ENCODE measurements at places on chromosomes 16 and 17.

DNA sequence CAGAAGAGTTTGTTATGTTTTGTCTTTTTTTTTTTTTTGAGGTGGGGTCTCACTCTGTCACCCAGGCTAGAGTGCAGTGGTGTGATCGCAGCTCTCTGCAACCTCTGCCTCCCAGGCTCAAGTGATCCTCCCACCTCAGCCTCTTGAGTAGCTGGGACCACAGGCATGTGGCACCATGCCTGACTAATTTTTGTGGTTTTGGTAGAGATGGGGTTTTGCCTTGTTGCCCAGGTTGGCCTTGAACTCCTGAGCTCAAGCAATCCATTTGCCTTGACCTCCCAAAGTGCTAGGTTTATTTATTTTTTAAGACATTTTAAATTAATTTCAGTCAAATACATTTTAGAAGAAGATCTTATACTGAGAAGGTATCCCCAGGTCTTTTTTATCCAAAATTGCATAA is 366.7 kb downstream of the KCNJ2 start:
- no peak for DNase-seq

GRCh38 chr17:44177640-44178039 is 7.1 kb downstream of the ASB16 start:
- DNase-seq: no peak

DNA sequence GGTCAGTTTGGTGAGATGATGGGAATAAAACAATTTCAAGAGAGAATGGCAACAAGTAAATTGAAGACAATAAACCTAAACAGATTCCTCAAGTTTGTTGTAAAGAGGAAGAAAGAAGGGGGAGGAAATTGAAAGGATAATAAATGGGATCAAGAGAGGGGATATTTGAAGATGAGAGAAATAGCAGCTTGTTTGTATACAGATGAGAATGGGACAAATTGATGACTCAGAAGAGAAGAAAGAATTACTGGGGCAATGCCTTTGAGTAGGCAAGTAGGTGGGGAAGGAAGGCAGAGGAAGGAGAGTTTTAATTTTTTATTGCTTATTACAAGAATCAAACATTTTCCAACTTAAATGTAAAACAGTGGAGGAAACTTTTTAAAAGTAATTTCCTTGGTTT is 98.3 kb downstream of the CHD9 start:
- DNase-seq: no peak

GRCh38 chr16:25006504-25007056 is 8.6 kb downstream of the ARHGAP17 start:
- DNase-seq: peak; percentile 21

GRCh38 chr16:81601601-81602255 is 157.1 kb downstream of the CMIP start:
- DNase-seq: peak; percentile 75

GRCh38 chr16:87602821-87603683 is 744 bp downstream of the JPH3 start:
- peak; percentile 64 for DNase-seq

DNA sequence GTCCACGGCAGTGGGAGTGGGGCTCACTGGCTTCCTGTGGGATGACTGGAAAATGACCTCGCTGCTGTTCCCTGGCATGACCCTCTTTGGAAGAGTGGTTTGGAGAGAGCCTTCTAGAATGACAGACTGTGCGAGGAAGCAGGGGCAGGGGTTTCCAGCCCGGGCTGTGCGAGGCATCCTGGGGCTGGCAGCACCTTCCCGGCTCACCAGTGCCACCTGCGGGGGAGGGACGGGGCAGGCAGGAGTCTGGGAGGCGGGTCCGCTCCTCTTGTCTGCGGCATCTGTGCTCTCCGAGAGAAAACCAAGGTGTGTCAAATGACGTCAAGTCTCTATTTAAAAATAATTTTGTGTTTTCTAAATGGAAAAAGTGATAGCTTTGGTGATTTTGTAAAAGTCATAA is 7.8 kb upstream of the RNF213 start:
- peak; percentile 50 for DNase-seq

DNA sequence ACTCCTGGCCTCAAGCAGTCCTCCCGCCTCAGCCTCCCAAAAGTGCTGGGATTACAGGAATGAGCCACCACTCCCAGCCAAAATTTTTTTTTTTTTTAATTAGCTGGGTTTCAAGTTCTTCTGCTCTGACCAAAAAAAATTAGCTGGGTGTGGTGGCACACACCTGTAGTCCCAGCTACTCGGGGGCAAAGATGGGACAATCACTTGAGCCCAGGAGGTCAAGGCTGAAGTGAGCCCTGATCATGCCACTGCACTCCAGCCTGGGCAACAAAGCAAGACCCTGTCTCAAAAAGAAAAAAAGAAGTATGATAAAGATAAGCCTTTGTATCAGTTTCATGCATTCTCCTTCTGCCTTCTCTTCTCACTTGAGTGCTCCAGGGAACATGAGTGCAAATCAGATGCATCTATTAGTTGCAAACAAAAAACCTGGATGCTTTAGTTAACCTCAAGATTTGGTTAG is 1.9 kb downstream of the NQO1 start:
- DNase-seq: no peak

DNA sequence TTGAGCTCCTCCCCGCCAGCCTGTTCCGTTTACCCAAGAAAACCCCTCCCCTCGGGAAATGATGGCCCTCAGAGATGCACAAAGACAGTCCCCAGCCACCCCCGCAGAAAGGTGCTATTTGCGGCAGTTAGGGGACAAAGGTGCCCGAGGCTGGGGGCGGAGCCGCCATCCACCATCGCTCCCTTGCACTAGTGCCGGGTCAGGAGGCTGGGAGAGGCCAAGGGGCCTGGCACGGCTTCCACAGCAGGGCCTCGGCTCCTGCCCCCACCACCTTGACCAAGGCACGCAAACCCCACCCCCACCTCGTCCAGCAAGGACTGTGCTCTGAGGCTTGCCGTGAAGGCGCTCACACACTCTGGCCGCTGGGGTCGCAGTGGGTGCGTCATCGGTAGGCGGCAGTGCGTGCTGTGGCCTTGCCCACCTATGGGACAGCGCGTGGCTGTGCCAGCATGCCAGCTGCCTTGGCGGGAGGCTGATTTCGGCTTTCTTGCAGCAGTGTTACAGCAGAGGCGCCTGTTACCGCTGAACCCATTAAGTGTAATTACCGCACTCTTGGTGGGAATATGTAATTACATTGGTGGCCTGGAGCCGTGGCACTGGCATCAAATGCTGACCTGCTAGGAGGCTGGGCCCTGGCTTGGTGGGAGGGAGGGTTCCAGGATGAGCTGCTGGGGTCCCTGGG is 31.8 kb downstream of the TPSG1 start:
- DNase-seq: peak; percentile 44

- no peak for DNase-seq
These were observed 30.5 kb downstream of the CDH1 start for GRCh38 chr16:68767581-68767980.

DNA sequence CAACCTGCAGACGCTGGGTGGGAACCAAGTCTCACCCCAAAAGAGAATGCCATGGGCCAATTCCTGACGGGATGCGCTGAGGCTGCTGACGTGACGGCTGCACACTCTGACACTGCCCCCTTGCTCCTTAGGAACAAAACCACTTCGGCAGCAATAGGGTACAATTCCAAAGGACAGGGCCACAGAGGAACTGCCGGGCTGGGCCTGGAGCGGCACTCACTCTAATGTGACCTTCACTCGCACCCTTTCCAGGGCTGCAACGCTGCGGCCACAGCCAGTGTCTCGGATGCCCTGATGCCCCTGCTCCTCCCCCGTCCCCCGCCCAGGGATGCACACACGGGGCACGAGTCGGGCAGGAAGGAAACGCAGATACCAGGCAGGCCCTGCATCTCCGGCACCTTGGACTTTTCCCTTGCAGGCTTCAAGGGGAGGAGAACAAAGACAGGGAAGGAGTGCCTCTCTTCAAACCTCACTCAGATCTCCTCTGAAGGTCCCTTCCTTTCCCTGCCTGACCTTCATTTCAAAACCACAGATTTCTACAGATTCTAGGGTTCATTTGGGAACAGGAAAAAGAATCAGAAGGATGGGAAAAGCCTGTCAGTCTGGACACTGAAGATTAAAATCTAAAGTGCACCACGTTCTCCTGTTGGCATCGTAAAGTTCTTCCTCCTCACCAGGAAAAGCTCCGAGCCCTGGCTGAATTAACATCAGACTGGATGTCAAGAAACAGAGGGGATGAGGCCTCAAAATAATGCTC is 2.3 kb downstream of the PITPNA start:
- no peak for DNase-seq

DNA sequence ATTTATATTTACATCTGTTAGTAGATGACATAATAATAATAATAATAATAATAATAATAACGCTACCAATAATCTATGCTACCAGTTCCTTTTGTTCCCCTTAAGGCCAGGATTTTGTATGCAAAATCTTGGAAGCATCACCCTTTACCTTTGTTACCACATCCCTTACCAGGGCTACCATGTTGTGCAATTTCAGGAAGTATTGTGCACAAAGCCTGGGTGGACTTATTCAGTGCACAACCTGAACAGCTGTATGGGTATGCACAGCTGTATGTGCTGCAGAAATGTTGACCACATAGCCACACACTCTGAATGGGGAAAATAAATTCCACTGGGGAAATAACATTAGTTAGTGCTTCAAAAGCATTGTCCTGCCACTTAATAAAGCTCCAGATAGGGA is 19.9 kb upstream of the CALB2 start:
- DNase-seq: no peak

DNA sequence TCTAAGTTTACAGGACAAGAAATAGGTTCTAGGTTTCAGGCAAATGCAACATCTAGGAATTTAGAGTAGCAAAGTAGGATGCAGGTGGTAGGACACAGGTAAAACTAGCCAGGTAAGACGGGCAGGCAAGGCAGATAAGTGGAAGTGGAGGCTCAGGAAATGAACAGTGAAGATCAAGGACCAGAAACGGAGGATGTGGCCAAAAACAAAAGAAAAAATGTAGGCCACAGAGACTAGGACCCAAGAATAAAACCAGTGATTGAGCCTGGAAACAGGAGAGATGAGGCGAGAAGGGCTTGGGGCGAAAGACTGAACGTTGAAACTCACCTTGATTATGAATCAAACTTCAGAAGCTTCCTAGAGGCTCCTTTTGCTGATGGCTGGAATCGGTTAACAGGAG is 24.0 kb downstream of the CPSF4L start:
- no peak for DNase-seq

DNA sequence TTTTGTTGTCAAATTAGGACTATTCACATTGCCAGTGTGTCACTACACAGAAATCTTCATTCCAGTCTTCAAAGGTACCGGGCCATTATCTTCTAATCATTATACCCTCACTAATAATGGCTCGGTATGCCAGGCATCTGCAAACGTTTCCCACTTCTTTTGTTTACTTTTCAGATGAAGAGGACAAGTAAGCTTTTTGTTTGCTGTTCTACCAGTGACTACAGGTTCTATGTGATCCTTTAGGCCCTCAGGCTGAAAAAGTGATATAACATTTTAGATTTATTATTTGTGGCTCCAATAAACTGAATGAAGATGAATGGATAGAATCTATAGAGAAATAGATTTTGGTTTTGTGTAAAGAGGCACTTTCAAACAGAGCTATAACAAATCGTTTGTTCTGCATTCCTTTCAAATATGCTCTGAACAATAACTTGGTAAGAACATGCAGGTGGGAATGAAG is 403 bp upstream of the KRTAP3-1 start:
- DNase-seq: no peak

- no peak for DNase-seq
These were observed 66.3 kb downstream of the MPRIP start for GRCh38 chr17:17108451-17109049.

DNA sequence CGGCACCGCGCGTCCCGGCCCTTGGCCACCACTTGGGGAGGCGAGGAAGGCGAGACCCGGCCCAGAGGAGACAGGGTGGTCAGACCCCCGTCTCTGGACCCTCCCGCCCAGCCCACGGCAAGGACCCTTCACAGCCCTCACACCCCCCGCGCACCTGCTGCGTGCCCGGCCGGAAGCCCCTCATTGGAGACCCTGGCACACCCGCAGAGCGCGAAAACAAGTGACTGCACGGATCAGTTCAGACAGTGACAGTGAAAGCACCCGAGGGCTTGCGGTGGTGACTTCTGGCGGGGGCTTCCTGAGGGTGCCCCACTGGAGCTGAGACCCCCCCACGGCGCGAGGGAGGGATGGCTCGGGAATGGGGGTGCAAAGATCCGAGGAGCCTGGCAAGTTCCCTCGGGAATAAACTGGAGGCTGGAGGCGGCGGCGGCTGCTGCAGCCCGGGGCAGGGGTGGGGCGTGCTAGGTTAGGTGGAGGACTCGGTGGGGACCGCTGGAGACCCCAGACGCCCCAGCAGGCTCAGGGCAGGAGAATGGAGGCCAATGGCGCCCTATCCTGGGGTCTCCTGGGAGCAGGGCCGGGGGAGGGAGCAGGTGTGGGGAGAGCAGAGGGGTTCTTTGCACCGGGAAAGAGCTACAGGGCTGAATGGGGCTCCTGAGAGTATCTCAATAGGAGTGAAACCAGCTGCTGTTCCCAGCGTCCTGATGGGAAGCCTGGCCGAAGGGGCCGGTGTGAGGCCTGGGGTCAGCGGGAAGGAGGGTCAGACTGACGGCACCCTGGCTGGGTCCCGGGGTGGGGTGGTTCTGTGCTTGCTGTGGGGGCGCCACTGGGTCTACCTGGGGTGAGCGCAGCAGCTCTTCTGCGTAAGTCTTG is 824 bp upstream of the FBXL16 start:
- DNase-seq: peak; percentile 70

DNA sequence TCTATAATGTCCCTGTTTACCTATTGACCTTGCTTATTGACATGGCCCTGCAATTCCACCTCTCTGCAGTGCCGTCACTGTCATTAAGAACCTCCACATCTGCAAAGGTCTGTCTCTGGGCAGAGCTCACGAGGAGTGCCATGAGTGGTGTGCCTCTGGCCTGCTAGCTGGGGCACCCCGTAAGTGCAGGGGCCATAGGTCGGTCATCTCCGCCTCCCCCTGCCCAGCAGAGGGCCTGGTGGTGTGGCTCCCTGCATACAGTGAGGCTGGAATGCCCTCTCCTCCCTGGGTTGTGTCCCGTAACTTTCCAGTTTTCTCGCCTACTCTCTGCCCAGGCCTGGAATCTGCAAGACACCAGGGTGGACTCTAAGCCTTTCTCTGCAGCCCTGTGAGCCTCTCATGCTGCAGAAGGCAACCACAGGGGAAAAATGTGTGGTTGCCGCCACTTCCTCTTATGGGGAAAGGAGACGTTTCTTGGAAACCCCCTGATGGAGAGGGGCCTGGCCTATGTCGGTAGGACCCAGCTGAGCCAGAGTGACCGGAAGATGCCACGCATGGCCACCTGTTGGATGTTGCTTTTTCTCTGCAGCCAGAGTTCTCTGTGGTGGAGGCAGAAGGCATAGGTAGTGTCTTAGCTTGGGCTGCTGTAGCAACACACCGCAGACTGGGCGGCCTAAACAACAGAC is 2.7 kb upstream of the SNX20 start:
- no peak for DNase-seq
